ENCODE measurements at places on chromosomes 1 and 21.

GRCh38 chr21:28916150-28916893, 76.4 kb downstream of the LTN1 start:
- no peak for DNase-seq

DNA sequence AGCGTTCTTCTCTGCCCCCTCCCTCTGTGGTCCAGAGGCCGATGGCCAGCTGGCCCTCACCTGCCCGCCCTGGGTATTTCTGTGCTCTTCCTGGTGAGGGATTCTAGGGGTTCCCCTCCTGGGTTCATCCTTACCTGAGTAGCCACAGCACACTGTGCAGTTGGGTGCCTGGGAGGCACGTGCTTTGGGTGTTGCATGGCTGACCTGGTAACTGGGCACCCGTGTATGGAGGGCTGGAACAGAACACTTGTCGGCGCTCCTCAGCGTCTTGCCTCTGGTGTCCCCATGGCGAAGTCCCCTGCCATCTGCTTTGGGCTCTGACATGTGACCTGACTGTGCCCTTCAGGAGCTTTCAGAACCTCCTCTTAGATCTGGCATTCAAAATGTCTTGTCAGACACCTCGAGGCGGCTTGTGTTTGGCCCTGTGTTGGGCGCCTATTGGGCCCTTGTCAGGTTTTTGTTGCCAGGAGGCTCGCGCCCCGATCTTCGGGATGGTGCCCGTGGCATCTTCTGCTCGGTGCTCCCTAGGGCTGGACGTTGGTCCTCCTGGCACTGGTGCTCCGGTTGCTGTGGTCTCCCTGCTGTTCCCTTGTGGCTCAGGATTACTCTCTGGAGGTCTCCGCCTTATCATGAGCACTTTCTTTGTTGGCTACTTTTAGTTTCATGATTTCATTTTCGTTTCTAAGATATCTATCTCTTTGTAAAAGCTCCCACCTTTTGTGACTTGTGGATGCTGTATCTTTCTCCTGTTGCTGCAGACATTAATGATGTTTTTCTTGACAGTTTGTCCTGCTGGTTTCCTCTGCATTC, 28.5 kb downstream of the SKI start:
- no peak for DNase-seq

GRCh38 chr1:60832367-60832766, 250.0 kb upstream of the NFIA start:
- peak; percentile 17 for DNase-seq

DNA sequence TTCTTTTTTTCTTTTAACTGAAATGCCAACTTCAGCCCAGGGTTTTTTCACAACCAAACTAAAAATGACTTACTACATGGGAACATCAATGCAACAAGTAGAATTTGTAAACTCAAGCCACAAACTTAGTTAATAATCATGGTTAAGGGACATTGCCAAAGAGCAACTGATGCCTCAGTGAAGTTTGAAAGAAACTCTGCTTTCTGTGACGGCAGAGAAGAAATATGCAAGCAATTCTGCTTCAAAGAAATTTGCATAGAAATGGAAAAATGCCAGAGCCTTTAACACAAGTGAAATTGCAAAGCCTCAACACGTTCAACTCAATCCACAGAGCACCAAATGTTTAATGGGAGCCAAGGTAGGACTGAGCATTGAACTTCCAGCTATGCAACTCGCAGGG, 5.0 kb upstream of the CHD5 start:
- no peak for DNase-seq

GRCh38 chr1:116711263-116711840, 42.9 kb upstream of the CD2 start:
- DNase-seq, result peak; percentile 59

DNA sequence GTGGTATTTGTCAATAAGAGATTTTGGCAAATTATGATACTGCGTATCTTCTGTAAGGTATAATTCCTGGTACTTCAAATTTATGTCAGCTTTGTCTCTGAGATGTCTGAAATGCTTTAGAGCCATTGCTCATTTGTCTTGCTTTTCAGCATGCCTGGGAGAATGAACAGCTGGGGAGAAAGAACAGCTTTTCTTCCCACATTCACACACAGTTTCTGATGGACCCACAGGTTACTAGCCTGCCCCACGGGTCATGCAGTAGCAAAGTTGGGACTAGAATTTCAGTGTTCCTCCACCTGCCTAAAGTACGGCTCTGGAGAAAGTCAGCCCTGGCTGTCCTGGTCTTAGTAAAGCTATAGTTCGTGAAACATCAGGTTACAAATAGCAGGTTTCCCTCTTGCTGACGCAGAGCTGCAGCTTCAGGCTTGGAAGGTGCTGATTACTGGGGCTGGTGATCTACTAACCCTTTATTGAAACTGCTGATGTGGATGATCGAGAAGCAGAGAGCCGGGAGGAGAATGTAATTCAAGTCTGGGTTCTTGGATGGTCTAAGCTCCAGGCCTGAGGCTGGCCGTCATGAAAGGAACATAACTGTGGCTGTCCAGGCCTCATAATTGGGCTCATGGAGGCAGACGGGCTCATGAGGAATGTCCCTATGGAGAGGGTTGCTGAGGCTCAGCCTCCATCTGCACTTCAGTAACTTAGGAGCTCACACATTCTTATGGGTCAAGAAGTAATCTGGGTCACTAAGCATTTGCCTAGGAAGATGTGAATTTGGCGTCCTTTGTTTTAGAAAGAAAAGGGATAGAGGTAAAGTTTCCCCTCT, 12.4 kb downstream of the GALNT2 start:
- DNase-seq, result no peak
